Esophagus squamous epithelium (tissue), 5 donors: ENCODE measurements at places on chromosomes 7 and 10. TPM values are rescaled to one million over a fixed set of nuclear protein-coding genes. Genes with fewer than 3 reads are reported as not detected.

The TDRD1 gene
- not detected for total RNA-seq

The ASAH2 gene
- 0.32 TPM for total RNA-seq

DNA sequence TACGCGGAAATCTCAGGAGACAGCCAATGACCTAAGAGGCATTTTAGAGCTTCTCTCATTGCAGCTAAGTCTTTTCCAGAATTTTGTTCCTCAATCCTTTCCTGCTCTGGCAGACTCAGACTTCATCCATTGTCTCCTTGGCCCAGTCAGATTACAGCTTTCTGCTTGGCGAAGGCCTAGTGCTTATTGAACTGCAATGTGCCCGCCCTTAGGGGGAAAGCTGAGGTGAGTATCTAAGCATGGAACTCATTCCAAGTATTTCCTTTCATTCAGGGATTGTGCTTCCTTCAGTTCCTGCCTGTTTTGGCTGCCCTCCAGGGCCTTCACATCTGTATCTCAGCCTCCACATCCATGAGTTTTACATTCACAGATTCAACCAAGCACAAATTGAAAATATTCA, 37.5 kb downstream of the PRLHR start:
- no peak for DNase-seq

DNA sequence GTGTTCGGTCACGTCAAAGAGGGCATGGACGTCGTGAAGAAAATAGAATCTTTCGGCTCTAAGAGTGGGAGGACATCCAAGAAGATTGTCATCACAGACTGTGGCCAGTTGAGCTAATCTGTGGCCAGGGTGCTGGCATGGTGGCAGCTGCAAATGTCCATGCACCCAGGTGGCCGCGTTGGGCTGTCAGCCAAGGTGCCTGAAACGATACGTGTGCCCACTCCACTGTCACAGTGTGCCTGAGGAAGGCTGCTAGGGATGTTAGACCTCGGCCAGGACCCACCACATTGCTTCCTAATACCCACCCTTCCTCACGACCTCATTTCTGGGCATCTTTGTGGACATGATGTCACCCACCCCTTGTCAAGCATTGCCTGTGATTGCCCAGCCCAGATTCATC, 6.5 kb downstream of the PPIF start:
- no peak for DNase-seq

DNA sequence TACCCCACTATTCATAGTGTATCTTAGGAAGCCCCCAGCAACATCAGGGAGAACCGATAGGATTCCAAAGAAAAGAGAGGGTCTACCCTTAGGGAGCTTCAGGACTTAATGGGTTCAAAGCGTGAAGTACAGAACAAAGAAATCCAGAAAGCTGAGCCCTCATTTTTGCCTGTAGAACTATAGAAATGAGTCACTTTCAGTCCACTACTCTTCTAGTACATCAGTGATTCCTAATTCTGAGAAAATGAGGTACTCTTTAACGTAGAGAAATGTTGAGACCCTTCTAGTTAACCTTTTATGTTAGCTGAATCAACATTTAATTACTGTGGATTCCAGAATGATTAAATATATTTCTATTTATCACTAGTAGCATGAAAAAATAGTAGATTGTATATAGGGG, 1.8 kb downstream of the TDRD1 start:
- no peak for DNase-seq

- no peak for DNase-seq
Measured at GRCh38 chr10:3067859-3068179, 471 bp downstream of the PFKP start.

DNA sequence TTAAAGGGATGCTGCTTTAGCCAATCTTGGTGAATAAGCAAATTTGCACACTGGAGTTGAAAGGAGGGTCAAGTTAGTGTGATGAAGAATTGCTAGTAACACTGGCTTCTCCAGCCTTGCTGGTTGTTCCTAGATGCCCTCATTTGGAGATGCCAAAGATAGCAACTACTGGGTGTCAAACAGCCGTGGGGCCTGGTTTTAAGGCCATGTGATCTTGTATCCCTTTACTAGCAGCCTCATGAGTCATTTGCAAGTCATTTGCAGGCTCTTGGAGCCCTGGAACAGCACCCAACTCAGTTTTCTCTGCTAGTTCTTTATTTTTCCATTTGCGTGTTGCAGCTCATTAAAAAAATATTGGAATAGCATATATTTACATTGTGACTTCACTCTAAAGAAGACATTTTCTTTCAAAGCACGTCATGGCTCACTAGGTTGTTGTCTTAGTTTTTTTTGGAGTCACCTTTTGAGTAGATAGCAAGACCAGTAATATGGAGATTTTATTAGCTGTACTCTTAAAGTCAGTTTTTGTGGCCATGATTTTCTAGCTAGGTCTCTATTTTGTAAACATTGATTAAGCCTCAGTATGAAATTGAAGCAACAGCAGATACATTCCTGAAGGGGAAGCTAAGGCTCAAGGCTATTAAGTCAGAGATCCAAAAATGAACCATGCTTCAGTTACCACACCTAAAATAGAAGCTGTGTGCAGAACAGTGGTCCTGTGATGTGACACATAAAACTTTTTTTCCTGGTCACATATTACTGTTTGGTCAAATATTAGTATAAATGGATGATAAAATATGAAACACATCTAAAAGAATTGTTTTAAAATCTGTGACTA, 1.3 kb downstream of the LSMEM1 start:
- no peak for DNase-seq

DNA sequence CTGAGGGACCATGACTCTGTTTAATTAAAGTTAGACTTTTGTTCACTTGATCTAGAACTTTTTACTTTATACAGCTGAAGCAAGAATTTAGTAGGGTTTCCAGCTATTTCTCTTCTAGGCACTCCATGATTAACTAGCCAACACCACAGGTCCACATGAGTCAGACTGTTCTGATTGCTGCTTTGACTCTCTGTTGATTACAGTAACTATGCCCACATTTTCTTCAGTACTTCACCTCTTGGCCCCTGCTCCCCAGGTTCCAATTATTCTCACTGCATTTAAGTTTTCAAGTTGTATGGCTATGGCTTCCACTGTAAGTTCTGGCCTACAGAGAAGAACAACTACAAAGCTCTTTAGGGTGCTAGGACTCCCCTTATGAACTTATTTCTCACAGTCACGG, 737.2 kb upstream of the IGFBP3 start:
- no peak for DNase-seq

DNA sequence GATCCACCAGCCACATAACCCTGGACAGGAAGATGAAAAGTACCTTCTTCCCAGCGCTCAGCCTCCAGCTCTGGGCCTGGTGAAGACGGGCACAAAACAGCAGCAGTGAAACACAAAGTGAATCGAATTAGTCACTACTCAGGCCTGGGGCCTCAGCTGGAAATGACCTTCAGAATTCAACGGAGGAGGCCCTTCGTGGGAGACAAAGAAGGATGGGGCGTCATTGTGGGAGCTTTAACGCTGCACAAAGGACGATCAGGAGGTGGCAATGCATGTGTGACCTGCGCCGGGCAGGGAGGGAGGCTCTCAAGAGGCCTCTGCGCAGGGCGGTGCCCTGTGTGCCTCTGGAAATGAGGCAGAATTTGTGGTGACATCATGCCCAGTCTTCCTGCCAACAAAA, 161.9 kb downstream of the DNAJB6 start:
- DNase-seq, result no peak

DNA sequence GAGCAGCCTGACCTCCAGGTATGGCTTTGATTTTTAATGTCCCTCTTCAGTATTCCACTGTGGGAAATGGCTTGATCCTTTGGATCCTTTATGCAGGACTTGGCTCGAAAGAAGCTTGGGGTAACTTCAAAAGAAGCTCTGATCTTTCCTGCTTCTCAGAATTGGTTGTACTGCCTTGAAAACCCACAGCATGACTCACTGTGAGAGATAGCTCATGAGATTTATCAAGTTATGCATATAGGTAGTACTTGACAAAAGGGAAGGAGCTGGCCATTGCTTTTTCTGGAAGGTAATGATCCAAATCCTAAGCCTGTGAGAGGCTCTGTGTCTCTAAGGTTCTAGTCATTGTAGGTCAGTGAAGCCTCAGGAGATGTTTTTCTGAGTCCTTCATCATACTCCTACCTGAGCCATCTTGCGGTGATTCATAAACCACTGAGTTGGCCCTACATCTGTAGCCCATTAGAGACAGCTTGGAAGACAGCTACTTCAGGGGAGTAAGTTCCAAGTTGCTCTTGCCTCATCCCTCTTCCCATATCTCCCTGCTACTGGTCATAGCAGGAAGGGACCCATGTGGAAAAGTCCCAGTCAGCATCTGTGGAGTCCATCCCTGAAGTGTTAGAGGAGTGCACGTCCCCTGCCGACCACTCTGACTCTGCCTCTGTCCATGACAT, 36.7 kb upstream of the NFKB2 start:
- DNase-seq, result no peak
